AG09319 (cell line): ENCODE measurements at places on chromosomes 16 and 17.

DNA sequence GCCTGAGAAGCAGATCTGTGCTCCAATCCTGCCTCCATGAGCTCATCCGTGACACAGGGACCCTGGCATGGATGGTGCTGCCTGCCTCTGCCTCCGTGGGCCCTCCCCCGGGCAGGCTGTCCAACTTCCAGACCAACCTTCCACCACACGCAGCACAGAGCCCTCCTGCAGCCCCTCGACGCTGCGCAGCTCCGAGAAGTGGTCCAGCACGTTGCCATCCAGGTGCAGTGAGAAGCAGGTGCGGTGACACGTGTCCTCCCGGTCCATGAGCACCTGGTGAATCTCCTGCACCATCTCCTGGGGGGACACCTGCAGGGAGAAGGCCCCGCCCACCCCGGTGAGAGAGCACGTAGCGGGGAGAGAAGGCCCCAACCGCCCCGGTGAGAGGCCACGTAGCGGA is 8.4 kb downstream of the CLUH start:
- no peak for DNase-seq

- DNase-seq, result no peak
Observed at GRCh38 chr17:76734080-76734840, 2.9 kb downstream of the SRSF2 start.

- DNase-seq, result peak; percentile 70
Observed at GRCh38 chr17:80832266-80832676, 159.4 kb upstream of the CHMP6 start.

DNA sequence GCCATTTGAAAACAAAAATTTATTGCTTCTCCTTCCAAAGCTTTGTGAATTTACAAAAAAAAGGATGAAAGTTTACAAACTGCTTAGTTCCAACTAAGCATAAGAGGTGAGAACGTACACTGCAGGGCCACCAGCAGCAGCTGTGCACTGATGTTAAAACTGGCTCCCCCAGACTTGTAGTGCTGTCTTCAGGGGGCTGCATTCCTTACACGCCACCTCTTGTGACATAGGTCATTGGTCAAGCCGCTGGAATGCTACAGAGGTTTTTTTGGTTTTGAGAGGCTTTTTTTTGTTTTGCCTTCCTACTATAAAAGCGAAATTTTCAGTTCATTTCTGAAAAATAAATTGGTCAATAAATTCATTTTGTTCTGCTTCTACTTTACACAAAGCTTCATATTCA is 6.9 kb downstream of the IFT20 start:
- no peak for DNase-seq

GRCh38 chr17:607361-608147 is 107.1 kb downstream of the VPS53 start:
- no peak for DNase-seq

DNA sequence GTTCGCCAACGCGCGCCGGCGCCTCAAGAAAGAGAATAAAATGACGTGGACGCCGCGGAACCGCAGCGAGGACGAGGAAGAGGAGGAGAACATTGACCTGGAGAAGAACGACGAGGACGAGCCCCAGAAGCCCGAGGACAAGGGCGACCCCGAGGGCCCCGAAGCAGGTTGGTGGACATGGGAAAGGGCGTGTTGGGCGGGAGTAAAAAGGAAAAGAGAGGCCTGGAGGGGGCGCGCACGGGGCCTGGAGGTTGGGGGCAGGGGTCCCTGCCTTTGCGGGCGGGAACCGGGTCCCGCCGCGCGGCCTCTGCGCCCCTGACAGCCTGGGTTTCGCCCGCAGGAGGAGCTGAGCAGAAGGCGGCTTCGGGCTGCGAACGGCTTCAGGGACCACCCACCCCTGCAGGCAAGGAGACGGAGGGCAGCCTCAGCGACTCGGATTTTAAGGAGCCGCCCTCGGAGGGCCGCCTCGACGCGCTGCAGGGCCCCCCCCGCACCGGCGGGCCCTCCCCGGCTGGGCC is 2.1 kb downstream of the IRX5 start:
- DNase-seq, result no peak

- no peak for DNase-seq
Observed at GRCh38 chr16:73308771-73309170, 260.8 kb upstream of the ZFHX3 start.
